Fibroblast of villous mesenchyme (primary cell): ENCODE measurements at places on chromosomes 12 and 14.

- no peak for DNase-seq
These were observed 81.0 kb upstream of the PLEKHG7 start for GRCh38 chr12:92621833-92622232.

DNA sequence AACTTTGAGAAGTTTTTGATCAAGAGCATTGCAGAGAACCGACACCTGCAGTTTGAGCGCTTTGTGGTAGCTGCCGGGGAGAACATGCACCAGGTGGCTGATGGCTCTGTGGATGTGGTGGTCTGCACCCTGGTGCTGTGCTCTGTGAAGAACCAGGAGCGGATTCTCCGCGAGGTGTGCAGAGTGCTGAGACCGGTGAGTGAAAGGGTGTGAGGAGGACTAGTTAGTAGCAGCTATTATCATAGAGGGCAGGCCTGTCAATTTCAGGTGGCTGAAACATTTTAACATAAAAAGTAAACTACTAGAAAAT lies 27.0 kb upstream of the HIGD1C start:
- no peak for DNase-seq

DNA sequence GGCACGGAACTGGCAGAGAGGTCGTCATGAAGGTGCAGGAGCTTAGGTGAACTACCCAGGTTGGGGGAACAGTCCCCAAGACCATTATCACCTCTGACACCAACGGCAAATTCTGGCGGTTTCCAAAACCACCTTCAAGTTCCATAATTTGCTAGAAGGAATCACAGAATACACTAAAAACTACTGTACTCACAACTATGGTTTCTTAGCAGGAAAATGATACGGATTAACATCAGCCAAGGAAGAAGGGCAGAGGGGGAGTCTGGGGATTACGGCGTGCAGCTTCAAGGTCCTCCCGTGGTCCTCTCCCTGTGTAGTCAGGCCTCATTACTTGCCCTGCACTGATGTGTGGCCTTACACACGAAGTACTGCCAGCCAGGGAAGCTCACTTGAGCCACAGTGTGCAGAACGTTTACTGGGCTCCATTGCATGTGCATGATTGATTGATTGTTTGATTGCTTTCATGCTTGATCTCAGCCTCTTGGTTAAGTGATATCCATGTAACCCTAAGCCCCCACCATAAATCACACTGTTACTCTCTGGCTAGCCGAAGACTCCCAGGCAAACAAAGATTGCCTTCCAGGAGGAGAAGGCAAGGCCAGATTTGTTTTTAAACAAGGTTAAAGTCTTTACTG lies 837 bp upstream of the STX2 start:
- no peak for DNase-seq

DNA sequence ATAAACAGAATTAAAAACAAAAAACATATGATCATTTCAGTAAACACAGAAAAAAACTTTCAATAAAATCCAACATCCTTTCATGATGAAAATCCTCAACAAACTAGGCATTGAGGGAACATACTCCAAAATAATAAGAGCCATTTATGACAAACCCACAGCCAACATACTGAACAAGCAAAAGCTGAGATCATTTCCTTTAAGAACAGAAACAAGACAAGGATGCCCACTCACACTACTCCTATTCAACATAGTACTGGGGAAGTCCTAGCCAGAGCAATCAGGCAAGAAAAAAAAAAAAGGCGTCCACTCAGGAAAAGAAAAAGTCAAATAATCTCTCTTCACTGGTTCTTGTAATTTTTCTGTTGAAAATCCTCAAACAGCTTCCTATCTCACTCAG lies 30.1 kb downstream of the MRPL42 start:
- DNase-seq, result no peak

DNA sequence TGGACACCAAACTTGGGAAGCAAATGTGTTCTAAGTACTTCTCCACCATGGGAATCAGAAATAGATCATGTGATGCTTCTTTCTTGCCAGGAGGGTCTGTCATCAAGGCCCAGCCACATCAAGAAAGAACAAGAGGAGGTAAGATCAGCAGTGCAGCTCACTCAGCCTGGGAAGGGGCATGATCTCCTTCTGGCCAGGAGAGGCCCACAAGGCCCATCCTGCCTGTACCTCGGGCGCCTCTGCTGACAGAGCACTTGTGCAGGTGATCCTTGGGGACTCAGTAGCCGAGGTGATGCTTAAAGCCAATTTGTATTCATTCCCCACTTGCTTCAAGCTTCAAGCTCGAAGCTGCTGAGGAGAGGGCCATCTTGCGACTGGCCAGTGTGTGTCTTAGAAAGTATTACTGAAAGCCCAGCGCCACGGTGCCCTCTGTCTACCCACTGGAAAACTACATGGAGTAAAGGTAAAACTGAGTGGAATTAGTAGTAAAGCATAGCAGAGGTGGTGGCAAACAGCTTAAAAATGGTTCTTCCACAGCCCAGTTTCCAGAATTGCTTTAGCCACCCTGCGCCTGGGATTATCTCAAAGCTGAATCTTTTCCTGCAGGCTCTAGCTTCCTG lies 26.2 kb downstream of the RTRAF start:
- DNase-seq, result peak; percentile 23

GRCh38 chr12:54958048-54958658 lies 26.4 kb downstream of the TESPA1 start:
- peak; percentile 75 for DNase-seq

DNA sequence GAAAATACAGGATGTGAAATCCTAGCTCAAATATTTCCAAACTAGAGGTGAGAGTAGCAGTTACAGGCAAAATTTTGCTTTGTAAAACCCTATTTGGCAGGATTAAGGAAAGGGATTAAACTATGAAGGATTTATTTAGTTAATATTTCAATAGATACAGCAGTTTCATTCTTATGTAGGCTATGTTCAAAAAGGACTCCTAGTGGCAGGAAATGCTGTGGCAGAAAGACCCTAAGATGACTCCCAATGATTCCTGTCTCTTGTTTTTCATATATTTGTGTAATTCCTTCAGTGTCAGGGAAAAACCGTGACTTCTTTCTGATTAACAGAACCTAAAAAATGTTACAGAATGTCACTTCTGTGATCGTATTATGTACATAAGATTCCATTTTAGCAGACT lies 299.5 kb upstream of the RPL10L start:
- DNase-seq, result no peak

DNA sequence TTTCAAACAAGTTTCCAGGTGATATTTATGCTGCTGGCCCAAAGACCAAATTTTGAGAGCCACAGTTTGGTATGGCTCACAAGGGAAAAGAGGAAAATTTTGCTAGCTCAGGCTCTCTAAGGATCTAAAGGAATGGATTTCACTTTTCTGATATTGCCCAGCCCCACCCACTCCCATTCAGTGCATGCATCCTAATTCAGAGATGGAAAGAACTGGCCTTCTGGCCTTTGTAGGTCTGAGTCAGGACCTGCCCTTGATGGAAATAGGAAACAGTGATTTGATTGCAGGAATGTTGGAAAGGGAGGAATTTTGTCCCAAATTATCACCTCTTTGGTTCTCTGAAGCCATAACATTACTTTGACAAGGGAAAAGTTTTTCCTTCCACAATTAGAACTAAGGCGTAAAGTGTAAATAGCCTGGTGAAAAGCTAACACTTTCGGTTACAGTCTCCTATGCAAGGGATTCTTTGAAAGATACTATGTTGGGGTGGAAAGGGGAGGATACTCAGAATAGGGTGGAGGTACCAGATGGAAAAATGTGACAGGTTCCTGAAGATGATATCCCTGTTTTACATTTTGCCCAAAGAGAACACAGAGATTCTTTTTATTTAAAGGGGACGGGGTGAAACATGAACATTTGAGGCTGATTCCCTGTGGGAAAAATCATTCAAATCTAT lies 11.1 kb downstream of the ZNF641 start:
- DNase-seq, result no peak

GRCh38 chr12:71469258-71469750 lies 29.7 kb downstream of the LGR5 start:
- DNase-seq, result peak; percentile 14

GRCh38 chr12:26157001-26157400 lies 32.2 kb upstream of the BHLHE41 start:
- DNase-seq, result no peak

GRCh38 chr12:4540170-4540569 lies 1.5 kb downstream of the RAD51AP1 start:
- no peak for DNase-seq

DNA sequence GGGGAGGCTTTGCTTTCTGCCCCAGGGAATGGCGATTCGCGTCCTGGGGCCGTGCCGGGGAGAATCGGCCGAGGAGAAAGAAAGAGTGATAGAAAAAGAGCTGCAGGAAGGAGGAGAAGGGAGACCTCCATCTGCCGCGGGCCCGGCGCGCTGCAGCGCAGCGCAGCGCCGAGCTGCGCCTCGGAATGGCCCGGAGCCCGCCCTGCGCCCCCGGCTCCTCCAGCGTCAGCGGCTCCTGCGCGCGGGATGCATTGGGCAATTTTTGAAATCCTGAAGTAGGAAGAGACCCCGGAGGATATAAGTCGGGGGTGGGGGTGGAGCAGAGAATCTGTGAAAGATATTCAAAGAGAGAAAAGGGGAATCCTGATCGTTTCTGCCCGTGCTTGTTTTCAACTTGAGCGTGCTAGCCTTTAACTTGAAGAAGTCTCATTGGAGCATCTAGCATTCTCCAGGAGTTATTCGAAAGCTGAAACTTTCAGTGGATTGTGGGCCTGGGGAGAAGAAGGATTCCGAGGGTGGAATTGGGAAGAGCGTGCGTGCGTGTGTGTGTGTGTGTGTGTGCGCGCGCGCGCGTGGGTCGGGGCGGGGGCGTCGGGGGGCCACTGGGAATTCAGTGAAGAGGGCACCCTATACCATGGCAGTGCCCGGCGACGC lies 441 bp downstream of the PDE3A start:
- DNase-seq, result peak; percentile 51

GRCh38 chr12:86376052-86376451 lies 119.9 kb upstream of the MGAT4C start:
- DNase-seq, result no peak

GRCh38 chr12:133202493-133203343 lies 21.4 kb downstream of the ZNF268 start:
- no peak for DNase-seq

DNA sequence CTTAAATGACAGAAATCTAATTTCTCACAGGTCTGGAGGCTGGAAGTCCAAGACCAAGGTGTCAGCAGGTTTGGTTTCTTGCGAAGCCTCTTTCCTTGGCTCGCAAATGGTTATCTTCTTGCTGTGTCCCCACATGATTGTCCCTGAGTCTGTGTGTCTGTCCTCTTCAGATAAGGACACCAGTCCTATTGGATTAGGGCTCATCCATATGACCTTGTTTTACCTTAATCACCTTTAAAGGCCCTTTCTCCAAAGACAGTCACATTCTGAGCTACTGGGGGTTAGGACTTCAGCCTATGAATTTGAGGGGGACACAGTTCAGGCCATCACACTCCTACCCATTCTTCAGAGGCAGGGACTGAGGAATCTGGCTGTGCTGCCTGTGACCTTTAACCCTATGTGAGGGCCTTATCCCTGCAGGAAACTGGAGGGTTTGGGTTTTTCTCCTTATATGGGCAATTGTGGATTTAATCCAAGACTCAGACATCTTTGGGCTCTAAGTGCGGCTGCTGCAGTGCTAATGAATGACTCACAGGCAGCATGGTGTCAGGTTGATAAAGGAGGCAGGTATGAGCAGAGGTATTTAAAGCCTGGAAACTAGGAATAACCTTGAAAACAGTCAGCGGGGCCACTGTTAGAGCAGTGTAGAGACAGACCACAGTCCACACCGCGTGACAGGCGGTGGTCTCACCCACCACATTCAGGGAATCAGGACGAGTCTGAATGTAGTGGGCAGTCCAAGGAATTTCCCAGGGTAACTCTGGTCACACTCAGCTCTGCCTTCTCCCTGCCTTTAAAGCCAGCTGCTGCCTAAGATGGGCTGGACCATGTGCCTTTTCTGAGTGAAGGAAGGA lies 10.2 kb downstream of the TPCN1 start:
- DNase-seq, result peak; percentile 63

DNA sequence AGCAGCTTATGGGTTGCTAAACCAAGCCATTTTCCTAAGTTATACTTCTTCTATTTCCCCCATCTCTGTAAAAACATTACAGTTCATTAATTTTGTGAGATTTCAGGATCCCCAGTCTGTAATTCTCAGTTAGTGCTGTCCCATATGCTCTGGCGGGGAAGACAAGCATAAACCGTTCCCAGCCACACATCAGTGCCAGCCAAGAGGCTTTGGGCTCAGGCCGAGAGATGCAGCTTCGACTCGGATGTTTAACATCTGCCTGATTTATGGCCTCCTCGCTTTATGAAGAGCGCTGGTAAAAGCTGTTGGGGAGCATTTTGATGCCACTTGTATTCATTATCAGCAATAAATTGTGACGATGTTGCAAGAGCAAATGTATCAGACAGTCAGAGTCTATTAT lies 349.1 kb upstream of the CCDC196 start:
- no peak for DNase-seq

DNA sequence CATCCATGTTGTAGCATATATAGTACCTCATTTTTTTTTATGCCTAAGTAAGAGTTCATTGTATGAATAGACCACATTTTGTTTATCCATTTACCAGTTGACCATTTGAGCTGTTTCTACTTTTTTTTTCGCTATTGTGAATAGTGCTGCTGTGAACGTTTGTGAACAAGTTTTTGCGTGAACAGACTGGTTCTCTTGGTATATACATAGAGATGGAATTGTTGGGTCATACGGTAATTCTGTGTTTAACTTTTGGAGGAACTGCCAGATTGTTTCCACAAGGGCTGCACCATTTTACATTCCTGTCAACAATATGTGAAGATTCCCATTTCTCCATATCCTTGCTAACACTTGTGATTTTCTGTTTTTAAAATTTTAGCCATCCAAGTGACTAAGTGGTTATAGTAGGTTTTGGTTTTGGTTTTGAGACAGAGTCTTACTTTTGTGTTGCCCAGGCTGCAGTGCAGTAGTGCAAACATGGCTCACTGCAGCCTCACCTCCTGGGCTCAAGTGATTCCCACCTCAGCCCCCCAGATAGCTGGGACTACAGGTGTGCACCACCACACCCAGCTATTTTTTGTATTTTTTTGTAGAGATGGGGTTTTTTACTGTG lies 68.3 kb upstream of the AMN start:
- no peak for DNase-seq

DNA sequence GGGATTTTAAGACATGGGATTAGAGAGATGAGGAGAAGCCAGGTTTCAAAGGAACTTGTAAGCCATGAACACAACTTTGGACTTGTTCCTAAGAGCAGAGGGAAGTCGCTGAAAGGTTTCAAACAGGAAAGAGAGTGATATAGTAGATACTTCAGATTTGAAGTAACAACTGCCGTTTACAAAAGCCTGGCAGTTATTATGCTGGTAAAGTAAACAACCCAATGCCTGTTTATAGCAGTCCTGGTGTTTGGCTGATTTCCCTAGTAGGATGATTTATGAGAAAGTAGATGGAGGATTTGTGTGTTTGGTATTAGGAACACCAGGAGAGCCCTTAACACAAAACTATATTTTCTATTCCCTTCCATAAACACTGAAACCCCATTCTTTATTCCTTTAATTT lies 285.7 kb downstream of the RMST start:
- DNase-seq, result no peak

DNA sequence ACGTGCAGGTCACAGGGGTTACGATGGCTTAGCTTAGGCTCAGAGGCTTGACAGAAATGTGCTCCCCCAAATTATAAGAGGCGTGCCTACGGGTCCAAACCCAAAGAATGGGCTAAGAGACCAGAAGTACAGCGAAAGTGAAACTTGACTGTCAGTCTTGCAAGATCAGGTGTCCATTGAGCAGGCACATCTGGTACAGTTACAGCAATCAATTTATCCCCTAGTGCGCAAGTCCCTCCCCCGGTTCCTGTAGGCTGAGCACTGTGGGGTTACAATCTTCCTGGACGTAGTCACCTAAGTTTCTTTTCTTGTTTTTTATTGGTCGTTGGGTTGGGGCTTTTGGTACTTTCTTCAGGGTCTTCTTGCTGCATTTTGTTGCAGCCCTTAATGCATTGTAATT lies 134.2 kb downstream of the UNC79 start:
- DNase-seq, result no peak
